ENCODE measurements at places on chromosomes 6 and 20. TPM values are rescaled to one million over a fixed set of nuclear protein-coding genes. Genes with fewer than 3 reads are reported as not detected.

GNAS-AS1 gene
- total RNA-seq: 0.55 TPM

GRCh38 chr6:20202324-20202658 is 10.0 kb downstream of the MBOAT1 start:
- H3K27ac ChIP-seq: peak overlapping the region; percentile 58
- no peaks in the 10 kb centered on the region for H3K27me3 ChIP-seq
- H3K4me3 ChIP-seq: no peak overlapping the region
- H3K36me3 ChIP-seq: no peaks in the 10 kb centered on the region
- H3K4me1 ChIP-seq: peaks cover 95% of the 10 kb centered on the region
- DNase-seq: no peak

- no peaks in the 10 kb centered on the region for H3K27me3 ChIP-seq
- H3K27ac ChIP-seq: no peak overlapping the region
- DNase-seq: no peak
- no peaks in the 10 kb centered on the region for H3K4me1 ChIP-seq
- H3K4me3 ChIP-seq: no peak overlapping the region
Measured at GRCh38 chr6:126235363-126235762, 104.6 kb upstream of the CENPW start.

DNA sequence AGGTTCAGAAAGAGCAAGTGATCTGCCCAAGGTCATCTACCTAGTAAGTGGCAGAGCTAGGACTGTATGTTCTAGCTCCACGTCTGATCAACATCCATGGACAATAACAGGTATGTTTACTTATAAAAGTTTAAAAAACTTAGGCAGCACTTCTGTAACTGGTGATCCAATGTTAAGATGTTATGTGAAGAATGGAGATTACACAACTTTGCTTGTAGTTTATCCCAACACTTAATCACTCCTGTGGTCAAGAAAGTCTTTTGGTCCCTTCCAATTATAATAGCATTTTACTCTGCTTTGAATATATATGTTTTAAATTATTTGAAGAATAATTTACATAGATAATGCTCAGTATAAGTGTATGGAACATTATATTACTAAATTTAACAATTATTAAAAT is 4.8 kb downstream of the FBXO30 start:
- peak overlapping the region; percentile 17 for H3K27ac ChIP-seq
- H3K4me1 ChIP-seq: peaks cover 40% of the 10 kb centered on the region
- H3K4me3 ChIP-seq: no peak overlapping the region
- DNase-seq: no peak

- no peak for DNase-seq
- no peak overlapping the region for H3K27ac ChIP-seq
- H3K4me3 ChIP-seq: no peak overlapping the region
- no peaks in the 10 kb centered on the region for H3K4me1 ChIP-seq
- H3K27me3 ChIP-seq: no peaks in the 10 kb centered on the region
Measured at GRCh38 chr20:56423211-56423610, 11.2 kb downstream of the CASS4 start.

DNA sequence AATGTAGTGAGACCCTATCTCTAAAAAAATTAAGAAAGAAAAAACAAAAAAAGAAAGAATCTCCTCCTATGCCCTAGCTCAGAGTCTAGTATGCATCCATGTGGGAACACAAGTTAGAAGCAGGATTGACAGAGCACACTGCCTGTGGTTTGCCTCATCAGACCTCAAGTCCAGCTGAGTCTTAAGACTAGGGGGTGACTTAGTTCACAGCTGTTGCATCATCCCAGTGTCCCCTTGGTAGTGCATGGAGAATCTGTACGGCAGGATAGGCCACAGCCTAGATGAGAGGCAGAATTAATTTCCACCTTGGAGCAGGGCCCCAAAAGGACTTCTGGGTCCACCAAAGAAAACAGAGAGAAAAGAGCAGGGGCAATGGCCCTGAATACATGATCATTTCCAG is 13.7 kb downstream of the PNPLA1 start:
- H3K4me1 ChIP-seq: no peaks in the 10 kb centered on the region
- peaks cover 35% of the 10 kb centered on the region for H3K27me3 ChIP-seq
- no peaks in the 10 kb centered on the region for H3K36me3 ChIP-seq
- no peak overlapping the region for H3K4me3 ChIP-seq
- no peak for DNase-seq

GRCh38 chr6:139533573-139534471 is 159.4 kb upstream of the CITED2 start:
- no peaks in the 10 kb centered on the region for H3K36me3 ChIP-seq
- H3K27ac ChIP-seq: peak overlapping the region; percentile 87
- H3K27me3 ChIP-seq: no peaks in the 10 kb centered on the region
- peaks cover 62% of the 10 kb centered on the region for H3K4me1 ChIP-seq

DNA sequence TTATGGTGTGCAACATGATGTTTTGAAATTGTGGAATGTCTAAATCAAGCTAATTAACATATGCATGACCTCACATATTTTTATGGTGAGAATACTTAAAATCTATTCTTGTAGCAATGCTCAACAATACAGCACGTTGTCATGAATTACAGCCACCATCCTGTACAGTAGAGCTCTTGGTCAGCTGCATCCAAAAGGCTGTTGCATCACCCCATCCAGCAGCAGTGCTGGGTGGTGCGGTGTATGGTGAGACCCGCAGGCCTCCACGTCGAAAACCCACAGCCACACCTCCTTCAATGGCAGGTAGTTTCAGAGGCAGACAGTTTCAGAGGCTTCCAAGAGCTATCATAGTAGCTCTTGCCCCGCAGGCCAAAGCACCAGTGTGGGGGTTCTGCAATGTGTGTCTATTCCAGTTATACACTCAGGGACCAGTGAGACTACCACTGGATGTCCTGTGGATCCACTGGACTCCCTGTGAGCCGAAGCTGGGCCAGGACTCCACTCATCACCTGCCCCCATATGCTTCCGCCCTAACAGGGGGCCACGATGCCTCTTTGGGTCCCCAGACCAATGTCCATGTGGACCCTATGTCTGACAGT is 23.4 kb downstream of the PACSIN1 start:
- no peaks in the 10 kb centered on the region for H3K4me1 ChIP-seq
- no peak for DNase-seq
- H3K36me3 ChIP-seq: no peaks in the 10 kb centered on the region

- H3K4me3 ChIP-seq: no peak overlapping the region
- DNase-seq: no peak
- no peak overlapping the region for H3K27ac ChIP-seq
- H3K27me3 ChIP-seq: no peaks in the 10 kb centered on the region
- H3K36me3 ChIP-seq: no peaks in the 10 kb centered on the region
Measured at GRCh38 chr6:121305957-121306607, 28.2 kb downstream of the TBC1D32 start.

POLR1H gene
- total RNA-seq: not detected

- peak overlapping the region; percentile 55 for H3K27ac ChIP-seq
- H3K4me1 ChIP-seq: peaks cover 10% of the 10 kb centered on the region
- peak; percentile 31 for DNase-seq
- H3K27me3 ChIP-seq: no peaks in the 10 kb centered on the region
- no peak overlapping the region for H3K4me3 ChIP-seq
Measured at GRCh38 chr6:34284563-34285447, 36.0 kb upstream of the SMIM29 start.

KCNS1 gene
- 0.64 TPM for total RNA-seq

DNA sequence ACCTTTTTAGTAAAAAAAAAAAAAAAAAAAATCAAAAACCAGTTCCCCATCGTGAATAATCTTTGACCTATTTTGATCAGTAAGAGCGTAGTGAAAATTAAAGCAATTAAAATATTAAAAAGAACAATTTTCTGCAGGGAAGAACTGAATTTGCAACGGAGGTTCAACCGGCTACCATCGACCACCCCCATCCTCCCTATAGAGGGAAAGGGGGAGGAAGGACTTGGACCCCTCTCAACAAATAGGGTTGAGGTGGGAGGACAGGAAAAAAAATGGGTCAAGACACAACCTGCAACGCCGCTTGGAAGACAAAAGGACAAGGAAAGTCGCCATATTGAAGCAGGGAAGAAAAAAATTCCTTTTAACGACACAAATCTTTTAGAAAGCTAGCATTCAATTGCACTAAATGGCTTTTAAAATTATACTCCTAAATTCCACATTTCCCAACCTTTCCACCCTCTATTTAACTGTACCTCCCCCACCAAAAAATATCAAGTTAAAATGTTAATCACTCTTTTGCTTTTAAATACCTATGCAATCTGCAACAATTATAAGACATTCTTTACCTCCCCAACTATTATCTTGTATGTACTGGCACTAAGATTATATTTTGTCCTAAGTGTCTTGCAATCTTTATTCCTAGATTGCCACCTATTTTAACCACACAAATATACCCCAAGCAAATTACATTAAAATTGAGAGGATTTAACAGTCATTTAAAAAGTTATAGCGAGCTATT is 1.7 kb downstream of the PPP1R10 start:
- peak overlapping the region; percentile 94 for H3K27ac ChIP-seq
- peaks cover 16% of the 10 kb centered on the region for H3K36me3 ChIP-seq
- no peaks in the 10 kb centered on the region for H3K27me3 ChIP-seq
- peak; percentile 41 for DNase-seq
- peak overlapping the region; percentile 53 for H3K4me3 ChIP-seq
- H3K4me1 ChIP-seq: peaks cover 58% of the 10 kb centered on the region

NOP56 gene
- total RNA-seq: 303 TPM
